Germinal center (tissue), 1 donor: ENCODE measurements at places on chromosomes 5 and 9.

DNA sequence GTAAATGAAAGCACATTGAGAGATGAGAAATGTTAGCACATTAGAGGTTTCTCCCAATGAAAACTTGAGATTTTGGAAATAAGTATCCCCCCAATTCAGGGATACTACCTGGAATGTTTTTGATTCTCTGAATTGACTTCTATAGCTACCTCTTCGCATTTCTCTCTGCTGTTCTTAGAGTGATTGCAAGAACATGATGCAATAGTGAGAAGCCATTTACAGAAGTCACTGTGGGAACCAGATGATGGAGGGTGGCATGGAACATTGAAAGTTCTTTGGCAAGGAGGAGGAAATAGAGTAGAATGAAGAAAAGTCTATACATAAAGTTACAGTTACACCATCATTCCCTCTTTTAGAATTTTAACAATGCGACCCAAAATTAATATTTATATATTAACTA, 9.2 kb downstream of the NPR3 start:
- DNase-seq, result no peak

DNA sequence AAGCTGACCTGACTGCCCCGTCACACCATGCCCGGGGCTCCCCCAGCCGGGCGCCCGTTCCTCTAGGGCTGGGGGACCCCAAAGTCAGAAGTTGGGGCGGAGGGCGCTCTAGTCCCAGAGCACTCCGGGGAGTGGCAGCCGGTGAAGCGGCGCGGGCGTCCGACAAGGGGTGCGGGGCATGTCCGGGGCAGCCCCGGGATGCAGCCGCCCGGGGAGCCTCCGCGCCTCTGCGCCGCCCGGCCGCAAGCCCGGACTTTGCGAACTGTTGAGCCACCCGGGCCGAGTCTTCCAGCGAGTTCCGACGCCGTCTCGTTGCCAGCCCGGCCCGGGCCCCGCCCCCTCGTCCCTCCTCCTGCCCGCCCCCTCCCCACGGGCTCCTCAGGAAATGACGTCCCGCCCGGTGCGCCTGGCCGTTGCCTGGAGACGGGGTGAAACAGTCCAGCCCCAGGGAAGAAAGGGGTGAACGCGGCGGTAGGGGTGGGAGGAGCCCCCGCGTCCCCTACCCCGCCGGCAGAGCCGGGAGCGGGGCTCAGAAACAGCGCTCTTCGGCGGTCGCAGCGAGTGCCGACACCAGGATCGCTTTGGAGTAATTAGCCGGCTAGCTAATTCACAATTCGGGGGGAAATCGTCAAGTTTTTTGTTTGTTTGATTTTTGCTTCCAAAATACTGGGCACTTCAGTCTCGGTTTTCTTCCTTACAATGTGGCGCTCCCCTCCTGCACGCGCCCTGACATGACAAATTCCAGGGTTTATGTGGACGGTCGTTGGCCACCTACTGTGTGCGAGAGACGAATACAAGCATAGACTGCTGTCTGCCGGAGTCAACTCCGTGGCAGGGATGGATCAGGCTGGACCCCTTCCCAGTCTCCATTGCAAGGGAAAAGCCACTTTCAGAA, at the start of gene WHRN:
WHRN (minus strand) TSS at position 287 of the 895 bp plus-strand sequence. CDS start 672 bp downstream, outside the sequence.
- DNase-seq, result peak; percentile 96

- peak; percentile 91 for DNase-seq
Measured at GRCh38 chr9:127899128-127899943, at the start of gene ST6GALNAC6. Gene ST6GALNAC6 (minus strand): TSS chr9:127899603. CDS start chr9:127897981, 1,622 bp downstream.

DNA sequence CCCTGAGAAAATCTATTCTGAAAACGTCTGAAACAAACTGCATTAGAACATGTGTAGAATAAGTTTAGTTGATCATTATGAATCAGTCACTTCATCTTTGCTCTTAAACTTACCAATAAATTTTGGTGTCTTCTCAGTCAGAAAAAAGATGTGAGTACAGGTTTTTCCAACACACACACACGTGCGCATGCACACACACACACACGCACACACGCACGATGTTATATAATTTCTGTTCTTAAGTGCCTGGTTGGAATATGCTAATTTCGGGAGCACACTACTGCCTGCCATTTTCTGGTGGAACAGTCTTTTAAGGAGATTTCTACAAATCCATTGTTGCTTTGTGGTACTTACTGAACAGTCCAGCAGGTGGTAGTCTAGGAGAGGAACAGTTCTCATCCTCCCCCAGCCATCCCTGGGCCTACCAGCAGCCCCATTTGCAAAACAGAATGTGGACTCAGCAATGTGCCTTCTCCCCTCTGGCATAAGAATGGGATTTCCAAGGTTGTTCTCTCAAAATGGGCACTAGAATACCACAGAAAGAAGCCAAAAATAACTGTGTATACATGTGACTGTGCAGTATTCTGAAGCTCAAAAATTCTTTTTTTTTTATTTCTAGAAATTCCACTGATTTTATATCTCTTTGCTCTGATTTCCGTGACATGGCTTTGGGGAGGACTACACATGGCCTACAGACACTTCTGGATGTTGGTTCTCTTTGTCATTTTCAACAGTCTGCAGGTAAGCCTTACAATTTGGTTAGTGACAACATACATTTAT, 281.3 kb downstream of the ARRDC3 start:
- peak; percentile 48 for DNase-seq

DNA sequence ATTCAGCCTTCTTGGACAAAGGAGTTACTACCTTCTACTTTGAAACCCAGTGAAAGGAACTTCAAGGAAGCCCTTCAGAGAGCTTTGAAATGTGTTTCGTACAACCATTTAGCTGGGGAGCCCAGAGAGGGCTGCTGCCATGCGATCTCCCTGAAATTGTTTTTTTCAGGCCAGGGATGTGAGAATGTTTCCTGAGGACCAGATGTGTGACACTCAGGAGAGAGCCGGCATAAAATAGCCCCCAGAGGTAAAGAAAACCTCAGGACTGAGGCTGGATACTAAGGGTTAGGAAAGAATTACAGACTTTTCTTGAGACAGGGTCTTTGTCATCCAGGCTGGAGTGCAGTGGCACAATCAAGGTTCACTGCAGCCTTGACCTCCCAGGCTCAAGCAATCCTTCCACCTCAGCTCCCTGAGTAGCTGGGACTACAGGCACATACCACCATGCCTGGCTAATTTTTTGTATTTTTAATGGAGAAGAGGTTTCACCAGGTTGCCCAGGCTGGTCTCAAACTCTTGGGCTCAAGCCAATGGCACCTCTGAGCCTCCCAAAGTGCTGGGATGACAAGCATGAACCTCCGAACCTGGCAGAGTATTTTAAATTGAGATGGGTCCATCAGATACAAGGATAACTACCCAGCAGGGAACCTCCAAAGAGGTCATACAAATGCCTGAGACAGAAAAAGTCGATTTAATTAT, 8.4 kb downstream of the RPL37 start:
- DNase-seq, result no peak

DNA sequence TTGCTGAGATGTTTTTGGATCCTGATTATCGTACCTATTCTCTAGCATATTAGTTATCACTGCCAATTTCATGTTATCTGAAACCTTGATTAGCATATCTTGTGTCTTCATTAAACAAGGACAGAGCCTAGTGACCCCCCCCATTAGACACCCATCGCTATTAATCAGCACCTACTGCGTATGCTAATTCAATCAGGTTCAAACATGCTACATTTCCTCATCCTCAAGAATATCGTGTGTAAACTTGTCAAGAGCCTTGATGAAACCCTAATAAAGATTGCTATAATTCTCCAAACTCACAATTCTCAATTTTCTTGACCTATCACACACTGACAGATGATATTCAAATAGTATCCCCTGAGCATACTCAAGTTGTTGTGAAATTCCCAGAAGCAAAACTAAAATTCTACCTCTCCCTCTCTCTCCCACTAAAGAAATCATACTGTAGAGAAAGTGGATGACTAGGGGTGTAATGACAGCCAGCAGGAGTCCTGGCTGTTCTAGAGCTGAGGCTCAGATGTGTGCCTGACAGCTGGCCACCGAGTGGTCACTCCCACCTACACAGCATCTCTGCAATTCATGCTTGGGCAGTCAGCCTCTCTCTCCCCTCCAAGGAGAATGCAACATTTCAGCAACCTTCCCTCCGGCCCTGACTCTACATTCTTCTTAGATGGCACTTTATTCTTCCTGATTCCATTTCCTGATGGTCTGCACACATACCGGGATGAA, 9.2 kb upstream of the ZNF354A start:
- DNase-seq, result no peak

- no peak for DNase-seq
Measured at GRCh38 chr5:6046296-6046967, 331.9 kb downstream of the MED10 start.

- DNase-seq, result no peak
Measured at GRCh38 chr5:126198531-126198930, 224.7 kb upstream of the GRAMD2B start.

DNA sequence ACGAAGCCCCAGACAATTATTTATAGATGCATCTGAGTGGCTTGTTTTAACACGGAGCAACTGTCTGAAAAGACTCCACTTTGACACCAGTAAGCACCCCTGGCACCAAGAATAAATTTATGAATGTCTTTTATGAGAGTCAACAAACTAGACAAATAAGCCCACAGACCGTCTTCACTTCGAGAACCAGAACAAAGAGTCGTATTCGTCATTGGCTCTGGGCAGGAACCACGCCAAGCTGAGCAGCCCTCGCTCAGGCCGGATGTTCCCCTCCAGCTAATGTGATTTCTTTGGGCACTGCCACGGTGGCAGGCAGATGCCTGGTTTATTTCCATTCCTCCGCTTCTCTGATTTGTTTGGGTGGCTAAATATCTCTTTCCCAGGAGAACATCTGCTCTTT, 91.9 kb upstream of the STC2 start:
- DNase-seq, result no peak

- DNase-seq, result no peak
Measured at GRCh38 chr5:38478878-38479277, 77.6 kb downstream of the LIFR start.

- no peak for DNase-seq
Measured at GRCh38 chr9:133139246-133140173, 18.5 kb upstream of the RALGDS start.

- no peak for DNase-seq
Measured at GRCh38 chr5:50995285-50995942, 329.0 kb downstream of the PARP8 start.

DNA sequence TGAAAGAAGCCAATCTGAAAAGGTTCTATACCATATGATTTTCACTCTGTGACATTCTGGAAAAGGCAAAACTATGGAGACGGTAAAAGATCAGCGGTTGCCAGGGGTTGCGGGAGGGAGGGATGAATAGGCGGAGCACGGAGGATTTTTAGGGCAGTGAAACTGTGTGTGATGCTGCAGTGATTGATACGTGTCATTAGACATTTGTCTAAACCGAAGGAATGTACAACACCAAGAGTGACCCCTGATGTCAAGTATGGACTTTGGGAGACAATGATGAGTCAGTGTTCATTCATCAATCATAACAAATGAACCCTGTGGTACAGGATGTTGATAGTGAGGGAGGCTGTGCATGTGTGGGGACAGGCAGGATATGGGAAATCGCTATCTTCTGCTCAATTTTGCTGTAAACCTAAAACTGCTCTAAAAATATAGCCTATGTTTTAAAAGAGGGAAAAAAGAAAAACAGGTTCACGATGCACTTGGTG, 34.4 kb downstream of the ERGIC1 start:
- DNase-seq, result no peak

- no peak for DNase-seq
Measured at GRCh38 chr5:128532776-128533175, 5.3 kb downstream of the FBN2 start.

- no peak for DNase-seq
Measured at GRCh38 chr5:58108511-58108910, 351.4 kb downstream of the PLK2 start.

GRCh38 chr5:133665571-133665970, 53.2 kb upstream of the FSTL4 start:
- DNase-seq, result no peak

DNA sequence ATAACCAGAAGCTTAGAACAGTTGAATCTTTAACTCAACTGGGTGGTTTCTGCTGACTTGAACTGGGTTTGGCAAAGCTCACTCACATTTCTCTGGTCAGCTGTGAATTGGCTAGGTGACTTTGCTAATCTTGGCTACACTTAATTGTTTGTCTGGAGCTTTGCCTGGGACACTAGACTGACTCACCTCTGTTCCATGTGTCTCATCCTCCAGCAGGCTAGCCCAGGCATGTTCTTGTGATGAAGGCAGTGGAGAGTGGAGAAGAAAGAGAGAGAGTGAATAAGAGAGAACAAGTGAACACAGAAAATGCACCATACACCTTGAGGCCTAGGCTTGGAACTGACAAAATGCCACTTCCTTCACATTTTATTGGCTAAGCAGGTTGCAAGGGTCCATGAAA, 32.6 kb downstream of the SPATA31D1 start:
- DNase-seq, result no peak

DNA sequence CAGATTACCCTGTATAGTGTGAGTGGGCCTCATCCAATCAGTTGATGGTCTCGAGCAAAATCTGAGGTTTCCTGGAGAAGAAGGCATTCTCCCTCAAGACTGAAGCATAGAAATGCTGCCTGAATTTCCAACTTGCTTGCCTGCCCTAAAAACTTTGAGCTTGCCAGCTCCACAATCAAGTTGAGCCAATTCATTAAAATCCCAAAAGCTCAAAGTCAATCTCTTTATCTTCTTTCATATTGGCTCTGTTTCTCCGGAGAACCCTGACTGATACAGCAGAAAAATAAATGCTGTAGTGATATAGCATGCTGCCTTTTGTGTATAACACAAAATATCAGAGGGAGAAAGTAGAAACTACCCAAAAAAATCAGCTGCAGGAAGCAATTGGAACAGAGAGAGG, 72.5 kb upstream of the NMUR2 start:
- DNase-seq, result no peak

DNA sequence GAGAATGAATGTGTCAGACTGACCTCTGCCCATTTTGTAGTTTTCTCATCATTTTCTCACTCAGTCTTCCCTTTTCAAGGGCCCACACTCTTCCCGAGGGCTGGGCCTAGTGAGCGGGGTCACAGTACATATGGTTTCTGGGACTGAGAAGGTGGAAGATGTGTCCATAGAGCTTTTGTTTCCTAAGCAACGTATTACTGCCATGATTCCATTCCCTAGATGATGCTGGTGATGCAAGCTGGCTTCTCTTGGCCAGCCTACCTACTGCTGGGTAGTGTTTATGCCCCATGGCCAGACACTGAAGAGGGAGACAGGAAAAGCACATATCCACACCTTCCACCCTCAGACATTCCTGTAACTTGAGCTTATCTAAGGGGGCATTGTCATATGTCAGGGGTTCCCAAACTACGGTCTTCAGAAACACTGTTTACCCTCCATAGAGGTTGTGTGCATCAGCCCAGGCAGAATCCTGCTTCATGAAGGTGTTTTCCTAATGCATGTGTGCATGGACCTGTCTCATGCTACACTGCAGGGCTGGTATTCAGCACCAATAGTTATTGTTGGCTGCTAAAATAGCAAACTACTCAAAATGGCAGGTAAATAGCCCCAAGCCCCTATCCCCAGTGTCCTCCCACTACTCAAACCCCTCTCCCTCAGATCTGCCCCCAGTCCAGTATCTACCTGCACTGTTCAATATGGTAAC, 9.5 kb downstream of the IRF1 start:
- no peak for DNase-seq

GRCh38 chr5:36691226-36691625, 84.8 kb downstream of the SLC1A3 start:
- no peak for DNase-seq
